ENCODE measurements at places on chromosomes 3 and 15.

DNA sequence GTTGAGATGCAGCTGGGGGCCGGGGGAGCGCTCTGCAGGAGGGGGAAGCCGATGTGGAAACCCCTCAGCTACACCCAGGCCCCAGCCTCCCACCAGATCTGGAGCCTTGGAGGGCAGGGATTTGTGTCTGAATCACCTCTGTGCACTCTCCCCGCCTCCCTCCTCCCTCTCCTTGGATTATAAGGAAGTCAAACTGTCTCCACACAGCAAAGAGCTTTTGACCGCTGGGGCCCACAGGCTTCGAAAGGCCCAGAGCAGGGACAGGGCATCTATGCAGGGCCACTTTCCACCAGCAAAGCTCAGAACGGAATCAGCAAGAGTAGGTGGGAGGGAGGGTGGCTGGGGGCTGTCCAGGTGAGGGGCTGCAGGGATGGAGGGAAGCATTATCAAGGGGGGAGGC is 68.9 kb downstream of the IQSEC1 start:
- no peak for DNase-seq

- no peak for DNase-seq
Observed at GRCh38 chr3:63051920-63052319, 176.7 kb upstream of the CADPS start.

DNA sequence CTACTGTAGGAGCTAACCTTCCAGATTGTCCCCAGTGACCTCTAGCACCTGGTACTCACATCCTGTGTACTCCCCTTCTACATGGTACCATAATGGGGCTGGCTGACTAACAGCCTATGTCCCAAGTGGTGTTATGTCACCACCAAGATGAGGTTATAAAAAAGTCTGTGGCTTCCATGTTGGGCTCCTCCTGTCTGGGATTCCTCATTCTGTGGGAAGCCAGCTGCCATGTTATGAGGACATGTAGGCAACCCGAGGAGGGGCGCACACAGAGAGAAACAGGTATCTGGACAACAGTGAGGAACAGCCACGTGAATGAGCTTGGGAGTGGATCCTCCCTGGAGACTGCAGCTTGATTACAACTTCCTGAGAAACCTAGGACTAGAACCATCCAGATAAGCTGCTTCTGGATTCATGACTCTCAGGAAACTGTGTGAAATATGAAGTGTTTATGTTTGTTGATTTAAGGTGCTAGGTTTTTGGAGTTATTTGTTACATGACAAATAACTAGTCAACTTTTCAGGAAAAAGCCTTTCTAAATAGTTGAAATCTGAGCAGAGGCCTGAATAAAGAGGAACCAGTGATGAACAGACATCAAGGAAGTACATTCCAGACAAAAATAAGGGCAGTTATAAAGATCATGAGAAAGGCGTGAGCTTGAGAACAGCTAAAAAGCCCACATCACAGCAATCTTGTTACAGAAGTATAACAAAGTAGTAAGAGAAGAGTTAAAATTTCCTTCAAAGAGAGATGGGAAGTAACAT is 21.7 kb downstream of the GOLIM4 start:
- DNase-seq: no peak

- DNase-seq: no peak
Observed at GRCh38 chr15:80168421-80168820, 15.6 kb downstream of the FAH start.

GRCh38 chr3:18233987-18234716 is 191.0 kb downstream of the SATB1 start:
- no peak for DNase-seq
